Lower lobe of right lung (tissue), 2 donors: ENCODE measurements at places on chromosomes 13 and 19. TPM values are rescaled to one million over a fixed set of nuclear protein-coding genes. Genes with fewer than 3 reads are reported as not detected.

DNA sequence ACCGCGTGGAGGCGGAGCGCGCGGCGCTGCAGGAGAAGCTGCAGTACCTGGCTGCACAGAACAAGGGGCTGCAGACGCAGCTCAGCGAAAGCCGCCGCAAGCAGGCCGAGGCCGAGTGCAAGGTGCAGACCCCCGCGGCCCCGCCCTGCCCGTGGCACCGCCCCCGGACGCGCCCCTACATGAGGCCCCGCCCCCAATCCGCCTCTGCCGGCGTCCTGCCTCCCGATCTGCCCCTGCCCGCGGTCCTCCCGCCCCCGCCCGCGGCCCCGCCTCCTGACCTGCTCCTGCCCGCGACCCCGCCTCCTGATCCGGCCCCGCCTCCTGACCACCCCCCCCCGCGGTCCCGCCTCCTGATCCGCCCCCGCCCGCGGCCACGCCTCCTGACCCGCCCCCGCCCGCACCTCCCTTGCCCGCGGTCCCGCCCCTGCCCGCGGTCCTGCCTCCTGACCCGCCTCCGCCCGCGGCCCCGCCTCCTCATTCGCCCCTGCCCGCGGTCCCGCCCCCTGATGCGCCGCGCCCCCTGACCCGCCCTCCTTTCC is 11.7 kb downstream of the PRR36 start:
- DNase-seq: peak; percentile 80
- H3K27me3 ChIP-seq: peaks cover 20% of the 10 kb centered on the region
- peak overlapping the region; percentile 38 for H3K4me3 ChIP-seq
- no peak overlapping the region for H3K27ac ChIP-seq
- H3K36me3 ChIP-seq: no peaks in the 10 kb centered on the region
- H3K4me1 ChIP-seq: peaks cover 11% of the 10 kb centered on the region

GRCh38 chr19:11201791-11202190 is 4.4 kb upstream of the KANK2 start:
- H3K27me3 ChIP-seq: no peaks in the 10 kb centered on the region
- H3K36me3 ChIP-seq: peaks cover 39% of the 10 kb centered on the region
- H3K4me3 ChIP-seq: no peak overlapping the region
- H3K27ac ChIP-seq: no peak overlapping the region
- peaks cover 35% of the 10 kb centered on the region for H3K4me1 ChIP-seq

DNA sequence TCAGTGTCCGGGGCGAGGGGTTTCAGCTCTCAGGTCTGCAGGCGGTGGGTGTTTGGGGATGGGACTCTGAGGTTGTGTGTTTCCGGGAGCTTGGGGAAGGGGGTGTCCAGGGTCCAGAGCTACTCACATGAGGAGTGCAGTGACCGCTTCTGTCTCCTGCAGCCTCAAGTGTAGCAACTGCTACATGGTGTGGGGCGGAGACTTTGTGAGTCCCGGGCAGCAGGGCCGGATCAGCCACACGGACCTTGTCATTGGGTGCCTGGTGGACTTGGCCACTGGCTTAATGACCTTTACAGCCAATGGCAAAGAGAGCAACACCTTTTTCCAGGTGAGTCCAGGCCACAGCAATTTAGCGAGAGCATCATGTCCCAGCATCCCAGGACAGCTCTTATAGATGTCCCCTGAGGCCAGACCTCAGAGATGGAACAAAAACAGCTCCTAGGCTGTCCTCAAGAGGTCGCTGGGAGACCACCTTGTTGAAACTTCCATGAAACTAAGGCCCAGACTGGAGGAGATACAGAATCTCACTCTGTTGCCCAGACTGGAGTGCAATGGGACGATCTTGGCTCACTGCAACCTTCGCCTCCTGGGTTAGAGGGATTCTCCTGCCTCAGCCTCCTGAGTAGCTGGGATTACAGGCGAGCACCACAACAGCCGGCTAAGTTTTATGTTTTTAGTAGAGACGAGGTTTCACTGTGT is 44.9 kb downstream of the RYR1 start:
- peaks cover 4% of the 10 kb centered on the region for H3K27me3 ChIP-seq
- no peak overlapping the region for H3K4me3 ChIP-seq
- H3K27ac ChIP-seq: no peak overlapping the region
- no peaks in the 10 kb centered on the region for H3K4me1 ChIP-seq

DNA sequence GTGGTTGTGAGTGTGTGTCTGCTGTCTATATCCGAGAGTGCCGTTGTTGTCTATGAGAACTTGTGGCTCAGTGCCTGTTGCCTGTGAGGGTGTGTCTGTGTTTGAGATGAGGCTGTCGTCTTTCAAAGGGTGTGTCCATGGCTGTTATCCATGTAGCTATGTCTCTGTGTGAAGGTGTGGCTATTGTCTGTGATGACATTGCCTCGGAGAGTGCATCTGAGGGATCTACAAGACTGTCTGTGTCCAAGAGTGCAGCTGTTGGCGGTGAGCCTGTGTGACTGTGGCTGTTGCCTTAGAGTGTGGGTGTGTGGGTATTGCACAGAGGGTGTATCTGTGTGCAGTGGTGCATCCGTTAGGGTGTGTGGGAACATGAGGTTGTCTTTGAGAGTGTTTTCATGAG is 4.9 kb downstream of the NUMBL start:
- no peak overlapping the region for H3K27ac ChIP-seq
- no peak for DNase-seq

DNA sequence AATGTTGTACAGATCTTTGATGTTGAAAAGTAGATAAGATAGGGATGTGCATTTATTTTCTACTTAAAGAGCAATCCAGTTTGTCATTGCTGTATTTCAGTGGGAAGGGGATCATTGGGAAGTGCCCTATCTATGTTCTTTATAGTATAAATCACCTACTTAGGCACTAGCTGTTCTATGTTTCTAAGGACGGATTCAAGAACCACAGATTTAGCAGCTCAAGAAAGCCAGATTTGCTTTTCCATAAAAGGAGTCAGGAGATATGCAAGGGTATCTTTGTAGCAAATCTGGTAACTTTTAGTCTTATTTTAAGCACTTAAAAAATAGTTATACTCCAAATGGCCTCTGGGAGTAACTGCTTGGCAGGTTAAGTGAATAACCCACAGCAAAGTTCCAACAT is 23.7 kb downstream of the DCLK1 start:
- H3K36me3 ChIP-seq: no peaks in the 10 kb centered on the region
- H3K27me3 ChIP-seq: no peaks in the 10 kb centered on the region
- no peak overlapping the region for H3K27ac ChIP-seq
- no peak overlapping the region for H3K4me3 ChIP-seq
- no peaks in the 10 kb centered on the region for H3K4me1 ChIP-seq
- DNase-seq: no peak

DNA sequence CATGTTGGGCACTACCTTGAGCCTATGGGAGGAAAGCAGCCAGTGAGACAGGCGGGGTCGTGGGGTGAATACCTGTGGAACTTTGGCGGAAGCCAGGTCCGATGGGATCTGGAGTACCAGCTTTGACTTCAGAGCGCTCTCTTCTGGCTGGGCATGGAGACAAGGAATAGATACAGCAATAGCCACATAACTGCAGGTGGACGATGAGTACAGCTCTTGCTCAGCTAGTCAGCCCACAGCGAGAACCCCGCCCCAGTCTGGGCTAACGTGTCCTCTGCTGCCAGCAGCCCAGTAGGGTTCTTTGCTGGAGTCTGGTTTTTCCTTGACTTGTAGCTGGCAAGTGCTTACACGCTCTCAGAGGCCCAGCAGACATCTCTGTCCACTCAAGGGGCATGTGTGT is 83.4 kb downstream of the SIPA1L3 start:
- peaks cover 36% of the 10 kb centered on the region for H3K4me1 ChIP-seq
- DNase-seq: no peak
- no peaks in the 10 kb centered on the region for H3K27me3 ChIP-seq
- peak overlapping the region; percentile 51 for H3K27ac ChIP-seq
- no peaks in the 10 kb centered on the region for H3K36me3 ChIP-seq

DNA sequence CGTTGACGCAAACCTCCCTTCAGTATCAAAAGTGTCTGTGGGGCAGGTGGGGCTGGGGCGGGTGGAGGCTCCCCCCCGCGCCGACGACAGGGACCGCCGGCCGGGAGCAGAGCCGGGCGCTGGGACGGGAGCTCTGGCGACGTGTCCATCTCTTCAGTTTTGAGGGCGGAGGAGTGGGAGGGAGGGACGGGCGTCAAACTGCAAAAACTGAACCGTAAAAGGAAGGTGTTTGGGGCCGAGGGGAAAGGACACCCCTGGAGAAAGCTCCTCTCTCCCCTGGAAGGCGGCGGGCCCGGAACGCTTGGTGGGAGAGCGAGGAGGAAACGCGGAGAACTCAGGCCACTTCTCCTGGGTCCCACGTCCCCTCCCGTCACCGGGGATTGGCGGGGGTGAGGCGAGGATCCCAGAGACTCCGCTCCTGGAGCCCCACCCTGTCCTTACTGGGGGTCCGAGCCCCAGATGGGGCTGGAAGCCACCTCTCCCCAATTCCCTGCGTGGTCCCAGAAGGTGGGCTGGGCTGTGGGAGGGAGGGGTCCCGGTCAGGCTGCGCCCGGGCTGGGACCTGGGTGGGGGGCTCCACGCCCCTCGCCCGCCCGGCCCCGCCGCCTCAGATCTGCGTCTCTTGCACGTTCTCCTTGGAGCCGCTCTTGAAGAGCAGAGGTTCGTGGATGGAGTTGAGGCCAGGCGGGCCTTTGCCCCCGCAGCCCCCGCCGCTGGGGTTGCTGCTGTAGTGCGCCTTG is 3.4 kb upstream of the ASPDH start:
- H3K27ac ChIP-seq: no peak overlapping the region
- no peaks in the 10 kb centered on the region for H3K4me1 ChIP-seq
- peak; percentile 35 for DNase-seq
- no peaks in the 10 kb centered on the region for H3K36me3 ChIP-seq
- H3K27me3 ChIP-seq: peaks cover 8% of the 10 kb centered on the region
- no peak overlapping the region for H3K4me3 ChIP-seq

- no peaks in the 10 kb centered on the region for H3K27me3 ChIP-seq
- no peak overlapping the region for H3K4me3 ChIP-seq
- DNase-seq: no peak
- H3K36me3 ChIP-seq: no peaks in the 10 kb centered on the region
- H3K27ac ChIP-seq: no peak overlapping the region
- peaks cover 5% of the 10 kb centered on the region for H3K4me1 ChIP-seq
Measured at GRCh38 chr13:73722120-73722519, 412.1 kb downstream of the KLF12 start.

GRCh38 chr19:38670921-38671398 is 23.5 kb downstream of the ACTN4 start:
- no peaks in the 10 kb centered on the region for H3K27me3 ChIP-seq
- peak overlapping the region; percentile 37 for H3K27ac ChIP-seq
- no peak for DNase-seq
- no peak overlapping the region for H3K4me3 ChIP-seq
- H3K36me3 ChIP-seq: no peaks in the 10 kb centered on the region
- peaks cover 85% of the 10 kb centered on the region for H3K4me1 ChIP-seq

GRCh38 chr13:21012211-21012610 is 49.2 kb downstream of the LATS2 start:
- H3K36me3 ChIP-seq: no peaks in the 10 kb centered on the region
- no peak for DNase-seq
- H3K27ac ChIP-seq: no peak overlapping the region
- peaks cover 74% of the 10 kb centered on the region for H3K4me1 ChIP-seq
- no peak overlapping the region for H3K4me3 ChIP-seq

DNA sequence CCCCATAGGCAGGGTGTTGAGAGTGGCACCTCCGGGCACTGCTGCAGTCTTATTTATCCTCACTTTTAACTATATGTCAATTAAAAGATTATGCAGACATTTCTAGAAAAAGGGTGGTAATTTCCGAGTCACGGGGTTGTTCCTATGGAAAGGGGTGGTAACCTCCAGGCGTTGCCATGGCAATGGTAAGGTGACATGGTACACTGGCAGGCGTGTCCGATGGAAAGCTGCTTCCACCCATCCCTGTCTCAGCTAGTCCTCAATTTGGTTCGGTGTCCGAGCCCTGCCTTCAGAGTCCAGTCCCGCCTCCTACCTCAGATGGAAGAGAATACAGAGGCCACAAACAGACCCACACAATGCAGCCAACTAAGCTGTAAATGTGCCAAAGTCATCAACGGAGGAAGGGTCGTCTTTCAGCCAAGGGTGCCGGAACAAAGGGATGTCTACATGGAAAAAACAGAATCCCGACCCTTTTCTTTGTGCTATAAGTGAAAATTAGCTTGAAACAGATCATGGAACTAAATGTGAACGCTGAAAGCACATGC is 72.6 kb upstream of the C13orf46 start:
- DNase-seq: no peak
- no peak overlapping the region for H3K4me3 ChIP-seq
- H3K36me3 ChIP-seq: peaks cover 22% of the 10 kb centered on the region
- no peak overlapping the region for H3K27ac ChIP-seq
- H3K27me3 ChIP-seq: no peaks in the 10 kb centered on the region

DNA sequence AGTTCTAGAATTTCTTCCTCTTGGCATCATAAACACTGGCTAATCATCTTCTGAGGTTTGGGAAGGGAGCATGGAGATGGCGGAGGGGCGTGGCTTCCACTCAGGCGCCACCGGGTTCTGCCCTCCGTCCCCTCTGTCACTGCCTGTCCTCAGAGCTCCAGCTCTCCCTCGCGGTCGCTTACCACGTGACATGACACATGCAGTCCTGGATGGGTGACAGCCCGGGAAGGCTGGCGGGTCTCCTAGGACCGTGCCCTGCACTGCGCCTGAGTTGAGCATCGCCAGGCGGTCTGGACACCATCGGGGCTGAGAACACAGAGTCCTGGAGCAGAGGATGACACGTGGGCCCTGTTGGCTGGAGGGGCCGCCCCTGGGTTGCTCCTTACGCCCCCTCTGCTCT is 123.3 kb downstream of the RAB20 start:
- H3K4me3 ChIP-seq: no peak overlapping the region
- peaks cover 6% of the 10 kb centered on the region for H3K4me1 ChIP-seq
- H3K36me3 ChIP-seq: peaks cover 86% of the 10 kb centered on the region
- no peak overlapping the region for H3K27ac ChIP-seq
- no peak for DNase-seq

GRCh38 chr13:47005756-47006414 is 109.0 kb upstream of the HTR2A start:
- H3K27ac ChIP-seq: no peak overlapping the region
- DNase-seq: no peak
- H3K36me3 ChIP-seq: no peaks in the 10 kb centered on the region
- no peak overlapping the region for H3K4me3 ChIP-seq
- H3K27me3 ChIP-seq: no peaks in the 10 kb centered on the region

DNA sequence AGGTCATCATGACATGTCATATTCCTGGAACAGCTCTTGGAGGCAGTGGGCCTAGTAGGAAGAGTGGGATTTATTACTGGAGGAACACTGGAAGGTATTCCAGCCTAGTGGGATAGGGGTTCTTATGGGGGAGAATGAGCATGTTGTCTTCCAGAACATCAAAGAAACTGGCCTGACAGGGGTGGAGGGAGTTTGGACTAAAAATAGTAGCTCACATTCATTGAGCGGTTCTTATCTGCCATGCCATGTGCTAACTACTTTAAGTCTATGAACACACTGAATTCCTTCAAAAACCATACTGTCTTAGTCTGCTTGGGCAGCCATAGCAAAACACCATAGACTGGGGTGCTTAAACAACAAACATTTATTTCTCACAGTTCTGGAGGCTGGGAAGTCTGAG is 413.6 kb downstream of the HS6ST3 start:
- no peak overlapping the region for H3K4me3 ChIP-seq
- no peak overlapping the region for H3K27ac ChIP-seq
- DNase-seq: no peak
- H3K4me1 ChIP-seq: no peaks in the 10 kb centered on the region
- no peaks in the 10 kb centered on the region for H3K36me3 ChIP-seq

Gene CCDC169
- total RNA-seq: not detected

Gene PNMA8A
- 1.5 TPM for total RNA-seq

Gene ZNF723
- not detected for total RNA-seq

Gene AKT1S1
- 29.7 TPM for total RNA-seq

Gene RAP2A
- total RNA-seq: 42.5 TPM

Gene GJA3
- not detected for total RNA-seq
